ENCODE measurements at places on chromosomes 2 and 18. TPM values are rescaled to one million over a fixed set of nuclear protein-coding genes. Genes with fewer than 3 reads are reported as not detected.

The TMEM247 gene
- not detected for total RNA-seq

The AOX1 gene
- total RNA-seq = 72.3 TPM

The CIB4 gene
- 0.45 TPM for total RNA-seq

The GALNT3 gene
- 78.5 TPM for total RNA-seq

The PARD6G gene
- 49.9 TPM for total RNA-seq

The IL36RN gene
- total RNA-seq = not detected

Data from thyroid gland (tissue), 4 donors.